ENCODE measurements at places on chromosomes 12 and 14. TPM values are rescaled to one million over a fixed set of nuclear protein-coding genes. Genes with fewer than 3 reads are reported as not detected.
A peak's percentile ranks its signal among the peaks of the same experiment; 100 is the strongest.

GRCh38 chr14:21501568-21501967 is 9.6 kb downstream of the METTL3 start:
- DNase-seq, result no peak

Gene LBHD2
- total RNA-seq, result 2.7 TPM

Gene TMEM106C
- 57.9 TPM for total RNA-seq

Gene BATF
- not detected for total RNA-seq

DNA sequence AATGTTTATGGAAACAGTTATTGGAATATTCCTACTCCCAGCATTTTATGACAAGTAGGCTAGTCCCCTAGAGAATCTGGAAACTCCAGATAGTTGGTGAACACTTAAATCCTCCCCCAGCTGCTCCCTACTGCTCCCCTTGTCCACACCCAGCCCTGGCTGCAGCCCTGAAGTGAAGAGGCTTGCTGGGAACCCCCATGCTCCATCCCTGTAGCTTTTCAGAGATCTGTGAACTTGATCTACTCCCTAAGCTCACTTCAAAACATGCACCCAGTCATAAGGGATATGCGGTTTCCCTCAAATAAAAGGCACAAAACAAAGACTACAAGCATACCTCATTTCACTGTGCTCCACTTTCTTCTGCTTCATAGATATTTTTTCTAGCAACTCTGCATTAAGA is 33.2 kb downstream of the EGLN3 start:
- DNase-seq, result peak; percentile 24

- no peak for DNase-seq
Observed at GRCh38 chr12:132593071-132593470, 17.3 kb downstream of the LRCOL1 start.

GRCh38 chr14:48349689-48350088 is 674.3 kb upstream of the MDGA2 start:
- no peak for DNase-seq

Gene TCL1B
- not detected for total RNA-seq

Gene CBLN3
- total RNA-seq, result 1.0 TPM

DNA sequence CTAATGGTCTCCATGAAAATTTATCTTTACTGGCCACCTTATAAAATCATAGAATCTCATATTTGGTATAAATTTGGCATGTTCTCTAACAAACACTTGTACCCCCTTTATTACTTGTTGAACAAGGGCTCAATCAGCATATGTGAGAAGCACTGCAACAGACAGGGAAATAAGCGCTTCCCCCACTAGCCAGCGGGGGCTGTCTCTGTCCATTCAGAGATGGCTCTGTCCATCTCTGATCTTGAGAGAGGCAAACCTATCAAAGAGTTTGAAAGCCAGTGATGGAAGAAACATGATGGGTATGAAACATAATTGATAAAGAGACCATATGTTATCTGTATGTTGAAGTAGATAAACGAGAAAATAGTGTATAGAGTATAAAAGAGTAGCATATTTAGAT is 326.8 kb downstream of the PDZRN4 start:
- peak; percentile 7 for DNase-seq

Gene SRRM4
- total RNA-seq, result not detected

DNA sequence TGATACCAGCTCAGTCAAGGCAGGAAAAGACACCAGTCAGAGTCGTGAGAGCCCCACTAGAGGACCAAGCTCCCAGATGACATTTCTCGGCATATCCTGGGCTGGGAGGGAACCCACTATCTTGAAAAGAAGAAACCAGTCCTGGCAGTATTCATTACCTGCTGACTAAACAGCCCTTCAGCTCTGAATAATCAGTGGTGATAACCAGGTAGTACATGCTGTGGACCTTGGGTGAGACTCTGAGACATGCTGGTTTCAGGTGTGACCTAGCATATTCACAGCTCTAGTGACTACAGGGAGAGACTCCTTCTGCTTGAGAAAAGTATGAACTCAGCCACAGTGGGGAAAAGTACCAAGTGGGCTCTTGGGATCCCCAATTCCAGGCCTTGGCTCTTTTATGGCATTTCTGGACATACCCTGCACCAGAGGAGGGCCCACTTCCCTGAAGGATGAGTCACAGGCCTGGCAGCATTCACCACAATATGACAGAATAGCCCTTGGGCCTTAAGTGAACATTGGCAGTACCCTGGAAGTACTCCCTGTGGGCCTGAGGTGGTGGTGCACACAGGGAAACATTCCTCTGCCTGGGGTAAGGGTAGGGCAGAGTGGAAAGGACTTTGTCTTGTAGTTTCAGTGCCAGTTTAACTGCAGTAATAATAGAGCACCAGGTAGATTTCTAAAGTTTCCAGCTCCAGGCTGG is 82.6 kb upstream of the SLC38A4 start:
- DNase-seq, result peak; percentile 57

Gene ERBB3
- total RNA-seq, result 188 TPM

GRCh38 chr14:103597623-103598377 is 31.2 kb upstream of the KLC1 start:
- peak; percentile 89 for DNase-seq

DNA sequence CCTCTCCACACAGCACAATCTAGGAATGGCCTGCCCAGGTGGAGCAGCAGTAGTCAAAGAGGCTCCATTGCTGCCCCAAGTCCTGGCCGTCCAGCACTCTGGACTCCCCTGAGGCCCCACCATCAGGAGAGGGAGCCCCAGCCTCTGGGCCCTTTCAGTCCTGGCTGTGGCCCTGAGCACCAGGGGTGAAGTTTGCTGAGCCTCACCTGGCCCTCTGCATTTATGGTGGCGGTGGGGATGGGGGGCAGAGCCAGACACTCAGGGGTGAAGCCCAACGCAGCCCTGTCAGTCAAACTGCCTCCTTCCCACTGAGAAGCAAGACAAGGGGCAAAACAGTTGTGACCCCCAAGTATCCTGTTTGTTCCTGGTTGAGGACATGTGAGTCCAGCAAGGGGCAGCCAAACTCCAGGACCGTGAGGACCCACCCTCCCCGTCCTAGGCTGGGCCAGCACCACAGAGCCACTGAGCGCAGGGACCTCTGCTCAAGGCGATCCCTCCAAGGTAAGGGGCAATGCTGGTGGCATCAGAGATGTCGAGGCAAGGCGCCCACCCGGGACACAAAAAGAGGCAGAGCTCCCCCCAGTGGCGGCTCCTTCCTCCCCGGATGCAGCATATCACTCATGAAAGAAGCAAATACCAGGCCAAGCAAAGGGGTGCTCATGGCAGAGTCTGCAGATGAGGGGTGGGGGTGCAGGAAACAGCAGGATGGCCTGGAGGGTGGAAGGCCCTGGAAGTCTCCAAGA is 4.8 kb upstream of the AMN start:
- peak; percentile 51 for DNase-seq

Gene WNT1
- total RNA-seq, result not detected

GRCh38 chr12:51970904-51971646 is 19.6 kb downstream of the ACVR1B start:
- no peak for DNase-seq

DNA sequence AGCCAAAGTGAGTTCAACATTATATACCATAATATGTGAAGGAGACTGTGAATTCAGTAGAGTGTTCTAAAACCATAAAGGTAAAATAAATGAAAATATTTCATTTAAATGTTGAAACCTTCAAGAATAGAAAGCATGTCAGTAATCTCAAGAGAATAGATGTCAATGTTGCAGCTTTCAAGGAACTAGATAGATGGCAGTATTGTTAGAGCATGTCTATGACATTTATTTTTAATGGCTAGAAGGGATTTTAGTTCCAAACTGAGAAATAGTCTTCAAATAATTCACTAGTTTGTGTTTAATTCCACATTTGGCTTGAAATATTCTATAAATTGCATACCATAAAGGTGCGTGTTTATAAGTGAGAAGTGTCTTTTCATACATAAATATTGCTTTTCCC is 326.5 kb downstream of the FLRT2 start:
- DNase-seq, result no peak

DNA sequence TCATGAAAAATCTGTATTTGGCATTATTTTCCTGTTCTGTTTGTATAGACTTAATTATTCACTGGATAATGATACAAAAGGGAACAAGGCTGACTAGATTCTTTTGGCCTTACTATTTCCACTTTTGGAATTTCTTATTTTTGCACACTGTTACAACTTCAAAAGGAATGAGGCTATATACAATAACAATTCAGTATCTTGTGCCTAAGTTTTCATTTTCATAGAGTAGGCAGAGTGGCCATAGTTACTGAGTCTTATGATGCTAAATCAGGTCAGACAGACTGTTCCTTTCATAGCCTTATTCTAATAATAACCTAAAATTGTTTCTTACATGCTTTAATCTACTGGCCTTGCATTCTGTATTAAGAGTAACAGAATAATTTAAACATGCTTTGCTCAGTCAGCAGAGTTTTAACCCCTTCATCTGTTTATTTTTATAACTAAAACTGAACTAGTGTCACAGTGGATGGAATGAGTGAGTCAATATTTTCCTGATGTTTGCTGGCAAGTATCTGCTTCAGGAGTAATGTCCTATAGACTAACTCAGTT is 10.5 kb downstream of the TTC8 start:
- DNase-seq, result no peak

GRCh38 chr14:94478420-94478819 is 2.4 kb upstream of the SERPINA9 start:
- DNase-seq, result no peak

Gene PTHLH
- 3.3 TPM for total RNA-seq

Gene CISTR
- total RNA-seq, result not detected

Gene KRT77
- total RNA-seq, result not detected

Gene MMP17
- 40.1 TPM for total RNA-seq

DNA sequence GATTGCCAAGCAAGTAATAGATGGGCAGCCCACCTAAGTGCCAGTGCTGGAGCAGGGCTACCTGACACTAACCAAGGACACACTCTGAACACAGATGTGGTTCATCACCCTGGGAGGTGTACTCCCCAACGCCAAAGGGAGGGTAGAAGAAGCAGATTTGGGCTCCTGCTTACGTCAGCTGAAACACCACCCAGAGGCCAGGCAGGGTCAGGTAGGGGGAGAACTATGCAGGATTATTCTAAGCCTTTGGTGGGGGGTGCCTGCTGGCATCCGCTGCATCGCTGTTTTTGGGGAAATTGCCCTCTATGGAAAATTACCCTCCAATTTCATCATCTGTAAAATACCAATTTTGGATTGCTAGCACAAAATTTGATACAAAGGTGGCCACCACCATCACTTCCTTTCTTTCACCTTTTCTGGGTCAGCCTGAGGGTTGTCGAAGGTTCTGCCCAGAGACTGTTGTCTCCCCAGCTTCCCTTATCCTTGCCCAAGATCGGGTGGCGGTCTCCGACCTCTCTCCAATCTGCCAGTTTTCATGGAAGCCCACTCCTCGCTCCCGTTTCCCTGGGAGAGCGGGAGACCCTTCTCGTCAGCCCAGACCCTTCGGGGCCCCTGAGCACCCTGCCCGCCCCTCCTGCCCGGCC is 535 bp downstream of the BIN2 start:
- DNase-seq, result no peak

- no peak for DNase-seq
Observed at GRCh38 chr14:97178781-97179180, 381.6 kb downstream of the VRK1 start.

Measured in myocyte (in vitro differentiated cells).